NCI-H524 treated with DMSO at 0.1 percent for 48 hours (cell line): ENCODE measurements at places on chromosomes 6 and 20.

DNA sequence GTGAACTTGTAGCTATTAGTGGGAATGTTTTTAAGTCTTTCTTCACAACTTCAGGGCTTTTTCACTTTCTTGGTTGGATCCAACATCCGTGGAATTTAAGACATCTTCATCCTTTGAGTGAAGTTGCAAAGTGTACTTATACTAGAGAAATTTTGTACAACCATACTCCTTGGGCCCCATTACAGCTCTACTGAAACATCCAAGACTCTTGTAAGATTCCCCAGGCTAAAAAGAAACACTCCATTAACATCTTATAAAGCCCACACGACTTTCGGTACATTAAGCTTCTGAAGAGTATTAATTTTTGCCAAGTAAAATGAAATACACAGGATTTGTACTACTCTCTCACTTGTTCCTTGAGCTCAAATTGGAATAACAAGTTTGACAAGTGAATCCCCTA lies 5.4 kb downstream of the PCNA start:
- no peak for DNase-seq

GRCh38 chr20:49483696-49484123 lies 1.2 kb upstream of the KCNB1 start:
- DNase-seq: no peak

DNA sequence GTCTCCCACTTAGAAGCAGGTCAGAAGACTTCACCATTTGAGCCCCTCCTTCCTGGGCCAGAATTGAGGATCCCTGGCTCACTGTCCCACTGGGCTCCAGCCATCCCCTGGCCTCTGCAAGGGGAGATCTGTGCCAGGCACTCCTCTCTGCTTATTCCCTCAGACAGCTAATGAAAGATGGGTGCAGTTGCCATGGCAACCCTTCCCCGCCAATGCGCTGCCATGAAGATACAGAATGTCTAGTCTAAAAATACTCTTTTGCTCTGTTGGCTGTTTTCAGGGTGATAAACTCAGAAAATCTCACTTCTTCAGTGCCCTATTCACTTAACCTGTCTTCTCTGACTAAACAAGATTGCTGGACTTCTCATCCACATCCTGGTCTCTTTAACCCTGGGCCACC lies 13.6 kb upstream of the TTLL2 start:
- no peak for DNase-seq

DNA sequence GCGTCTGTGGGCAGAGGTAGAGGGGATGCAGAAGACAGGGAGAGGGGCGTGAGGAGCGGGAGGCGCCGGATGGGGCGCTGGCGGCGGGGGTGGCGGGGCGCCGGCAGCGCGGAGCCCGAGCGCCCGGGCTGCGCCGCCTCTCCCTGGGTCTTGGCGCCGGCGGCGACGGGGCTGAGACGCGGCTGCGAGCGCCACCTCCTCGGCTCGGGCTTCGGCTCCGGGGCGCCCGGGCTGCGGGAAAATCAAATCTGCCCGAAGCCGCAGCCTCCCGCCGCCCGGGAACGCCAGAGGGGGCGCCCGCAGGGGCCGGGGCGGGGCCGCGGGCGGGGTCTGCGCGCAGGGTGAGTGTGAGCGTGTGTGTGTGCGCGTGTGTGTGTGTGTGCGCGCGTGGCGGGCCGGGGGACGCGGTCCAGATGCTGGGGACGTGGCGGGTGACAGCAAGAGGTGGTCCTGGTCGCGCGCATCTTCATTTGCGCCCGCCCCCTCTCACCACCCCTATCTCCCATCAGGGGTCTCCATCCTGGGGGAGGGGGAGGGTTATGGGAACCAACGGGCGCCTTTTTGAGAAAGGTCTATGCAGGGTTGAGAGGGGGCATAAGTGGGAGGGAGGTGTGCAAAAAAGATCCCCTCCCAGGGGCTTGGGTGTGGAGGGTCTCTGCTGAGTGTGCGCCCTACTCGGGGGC lies 646 bp upstream of the CPNE5 start:
- no peak for DNase-seq

DNA sequence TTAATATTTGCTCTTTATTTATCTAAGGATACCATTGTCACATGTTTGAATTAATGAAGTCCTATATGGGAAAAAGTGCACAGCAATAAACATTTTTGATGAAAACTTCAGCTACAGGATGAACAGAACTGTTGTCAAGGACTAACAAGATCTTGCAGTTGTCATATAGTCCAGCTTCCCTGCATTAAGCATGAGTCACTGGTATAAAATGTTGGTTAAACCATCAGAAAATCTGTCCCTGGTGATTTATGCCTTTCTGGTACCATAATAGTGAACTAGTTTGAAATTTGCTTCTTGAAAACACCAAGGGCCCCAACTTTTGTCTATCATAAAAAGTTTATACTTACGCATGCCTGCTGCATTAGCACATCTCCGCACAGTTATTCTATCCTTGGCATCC lies 60.4 kb upstream of the RSPO3 start:
- DNase-seq: no peak

DNA sequence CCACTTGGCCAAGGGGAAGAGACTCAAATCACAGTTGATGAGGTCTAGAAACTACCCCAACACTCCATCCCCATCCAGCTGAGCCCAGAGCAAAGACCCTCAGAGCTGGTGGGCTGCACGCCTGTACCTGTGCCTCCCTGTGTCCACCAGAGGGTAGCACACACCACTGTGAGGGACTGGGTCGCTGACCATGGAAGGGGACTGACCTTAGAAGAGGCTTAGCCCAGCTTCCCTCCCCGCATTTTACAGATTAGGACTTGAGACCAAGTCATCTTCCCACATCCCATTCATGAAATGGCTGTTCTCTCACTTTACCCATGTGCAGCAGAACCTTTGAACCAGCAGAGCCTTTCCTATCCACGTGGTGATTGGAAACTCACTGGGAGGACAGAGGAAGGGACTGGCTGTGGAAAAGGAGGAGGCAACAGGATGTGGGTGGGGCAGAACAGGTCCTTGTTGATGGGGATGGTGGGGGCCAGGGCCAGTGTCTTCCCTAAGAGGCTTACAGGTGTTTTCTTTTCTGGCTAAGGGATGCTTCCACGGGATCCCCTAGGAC lies 44.3 kb downstream of the CPXM1 start:
- no peak for DNase-seq

GRCh38 chr6:120211955-120212792 lies 862.6 kb upstream of the MAN1A1 start:
- DNase-seq: no peak

DNA sequence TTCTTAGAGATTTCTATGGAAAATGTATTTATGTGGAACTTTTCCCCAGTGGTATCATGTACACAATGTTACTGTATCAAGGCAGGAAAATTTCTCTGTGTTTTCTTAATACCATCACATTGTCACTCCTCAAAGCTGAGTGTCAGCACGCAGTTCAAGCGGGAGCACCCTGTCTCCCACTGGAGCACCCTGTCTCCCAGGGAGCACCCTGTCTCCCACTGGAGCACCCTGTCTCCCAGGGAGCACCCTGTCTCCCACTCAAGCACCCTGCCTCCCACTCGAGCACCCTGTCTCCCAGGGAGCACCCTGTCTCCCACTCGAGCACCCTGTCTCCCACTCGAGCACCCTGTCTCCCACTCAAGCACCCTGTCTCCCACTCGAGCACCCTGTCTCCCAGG lies 51.3 kb downstream of the PSMG4 start:
- DNase-seq: no peak

DNA sequence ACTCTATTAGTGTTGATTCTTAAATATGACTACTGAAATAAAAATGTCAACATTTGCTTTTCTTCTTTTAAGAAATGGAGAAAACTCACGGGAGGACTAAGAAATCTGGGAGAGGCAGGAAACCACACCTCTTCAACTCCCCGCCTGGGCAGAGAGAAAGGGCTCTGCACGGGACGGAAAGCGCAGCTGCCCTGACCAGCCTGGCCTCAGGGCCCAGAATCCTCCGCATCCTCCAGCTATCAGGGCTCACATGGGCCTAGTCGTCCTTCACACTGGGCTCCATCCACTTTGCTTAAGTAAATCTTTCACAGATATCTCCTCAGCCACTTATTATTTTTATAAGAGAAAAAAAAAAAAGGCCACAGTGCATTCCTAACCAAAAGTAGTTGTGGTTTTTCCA lies 215.1 kb downstream of the TBXT start:
- no peak for DNase-seq

GRCh38 chr6:160791459-160791858 lies 89.4 kb downstream of the PLG start:
- no peak for DNase-seq
